Activated CD8-positive, alpha-beta T cell treated with anti-CD3 and anti-CD28 coated beads for 36 hours (primary cell): ENCODE measurements at places on chromosomes 1 and 21.

- DNase-seq: no peak
Observed at GRCh38 chr1:1427820-1428148, 6.7 kb upstream of the ANKRD65 start.

DNA sequence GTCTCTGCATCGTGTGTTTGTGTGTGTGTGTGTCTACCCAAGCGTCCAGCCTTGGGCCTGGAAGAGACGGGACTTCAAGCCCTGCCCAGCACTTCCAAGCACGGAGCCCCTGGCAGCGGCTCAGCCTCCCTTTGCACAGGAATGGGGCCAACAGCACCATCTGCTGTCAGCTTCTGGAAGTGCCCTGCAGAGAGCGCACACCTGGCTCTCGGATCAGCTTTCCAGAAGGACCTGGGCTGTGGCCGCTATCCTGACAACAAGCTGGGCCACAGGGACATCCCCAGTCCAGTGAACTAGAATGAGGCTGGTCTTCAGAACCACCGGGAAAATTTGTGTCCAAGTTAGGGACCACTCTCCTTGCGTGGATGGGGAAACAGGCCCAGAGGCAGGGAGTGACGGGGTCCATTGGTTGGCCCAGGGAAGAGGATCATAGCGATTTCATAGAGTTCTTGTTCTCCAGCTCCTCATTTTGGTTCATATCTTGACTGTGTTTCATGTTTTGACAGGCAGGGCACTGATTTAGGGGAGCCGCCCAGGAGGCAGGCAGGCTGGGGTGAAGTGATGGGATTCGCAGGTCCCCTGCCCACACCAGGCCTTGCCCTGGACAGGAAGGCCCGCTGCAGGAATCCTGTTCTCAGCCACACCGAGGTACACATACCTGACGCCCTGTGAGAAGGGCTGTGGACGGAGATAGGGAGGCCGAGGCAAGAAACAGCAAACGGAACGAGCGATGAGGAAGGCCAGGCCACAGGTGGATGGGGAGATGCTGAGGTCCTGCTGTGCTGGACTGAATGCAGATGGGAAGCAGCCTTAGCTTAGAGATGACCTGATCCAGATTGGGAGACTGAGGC, 38.4 kb downstream of the TAS1R2 start:
- DNase-seq: peak; percentile 74

GRCh38 chr1:8329439-8329838, 11.5 kb downstream of the SLC45A1 start:
- no peak for DNase-seq

- DNase-seq: no peak
Observed at GRCh38 chr1:20588634-20589225, at the start of gene CDA. TSS of gene CDA (plus strand) at chr1:20589097. CDS start at chr1:20589130, 33 bp downstream.

GRCh38 chr1:42336978-42337377, 1.9 kb upstream of the FOXJ3 start:
- no peak for DNase-seq

DNA sequence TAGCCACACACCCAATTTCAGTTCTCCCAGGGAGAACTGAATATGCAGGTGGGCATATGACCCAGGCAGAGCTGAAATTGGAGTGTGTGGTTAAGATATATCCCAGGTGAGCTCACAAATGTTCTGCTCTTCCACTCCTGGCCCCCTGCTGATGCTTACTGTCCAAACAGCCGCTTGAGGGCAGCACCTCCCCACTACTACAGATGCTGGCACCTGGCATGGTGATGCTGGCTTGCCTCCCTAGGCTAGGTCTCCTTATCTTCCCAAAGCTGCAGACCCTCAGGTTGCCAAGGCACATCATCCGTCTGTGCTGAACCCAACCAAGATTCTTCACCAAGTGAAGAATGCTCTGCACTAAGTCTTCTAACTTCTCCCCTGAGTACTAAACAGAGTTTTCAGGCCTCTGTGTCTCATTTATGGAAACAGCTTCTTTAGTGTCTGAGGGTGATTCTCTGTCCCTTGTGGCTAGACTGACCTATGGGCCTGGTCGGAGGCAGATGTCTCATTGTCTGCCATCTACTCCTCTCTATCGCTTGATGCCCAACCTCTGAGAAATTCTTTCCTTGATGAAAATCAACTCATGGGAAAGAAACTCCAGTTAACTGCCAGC, 27.2 kb downstream of the XCL1 start:
- peak; percentile 84 for DNase-seq

DNA sequence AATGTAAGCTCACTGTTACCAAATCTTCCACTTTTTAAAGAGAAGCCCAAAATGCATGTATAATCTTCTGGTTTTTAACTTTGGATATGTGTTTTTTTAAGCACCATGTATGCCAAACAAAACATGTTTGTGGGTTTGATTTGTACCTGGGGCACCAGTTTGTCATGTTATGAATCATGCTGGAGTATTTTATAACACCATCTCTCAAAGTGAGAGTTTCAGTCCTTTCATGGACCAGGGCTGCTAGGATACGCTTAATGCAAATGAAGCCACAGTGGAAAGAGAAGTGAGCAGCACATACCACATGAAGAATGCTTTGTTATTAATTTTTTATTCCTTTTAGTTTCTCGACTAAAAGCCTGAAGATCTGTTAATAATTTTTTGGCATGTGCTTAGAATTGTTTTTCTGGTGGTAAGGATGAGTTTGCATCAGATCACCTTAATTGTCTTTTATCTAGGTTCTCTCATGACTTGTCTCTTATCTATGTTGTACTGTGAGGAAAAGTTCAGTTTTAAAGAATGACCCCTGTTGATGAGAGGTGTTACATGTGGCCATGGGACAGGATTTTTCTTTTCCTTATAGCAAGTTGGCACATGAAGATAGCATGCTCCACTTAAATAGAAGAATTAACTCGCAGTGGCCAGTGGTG, 2.0 kb upstream of the RABGAP1L start:
- peak; percentile 76 for DNase-seq

- no peak for DNase-seq
Observed at GRCh38 chr1:114959423-114959822, 70.2 kb upstream of the TSHB start.

DNA sequence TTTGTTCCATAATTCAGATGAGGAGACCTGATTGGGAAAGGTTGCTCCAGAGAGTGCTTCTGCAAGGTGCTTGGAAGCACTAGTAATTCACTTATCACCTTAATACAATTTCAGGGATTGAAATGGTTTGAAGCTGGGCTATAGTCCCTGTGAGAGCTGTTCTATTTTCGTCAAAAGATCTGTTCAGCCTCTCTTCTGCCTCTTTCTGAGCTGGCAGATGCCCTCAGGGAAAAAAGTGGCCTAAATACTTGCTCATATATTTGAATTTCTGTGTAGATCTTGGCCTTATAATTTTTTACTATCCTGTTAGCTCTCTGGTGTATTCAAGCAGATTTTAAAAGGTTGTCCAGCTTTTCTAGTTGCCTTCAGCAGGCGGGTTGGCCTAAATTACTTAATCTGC, 22.3 kb downstream of the C1orf146 start:
- no peak for DNase-seq

GRCh38 chr1:246579818-246580217, 13.6 kb downstream of the CNST start:
- DNase-seq: no peak

GRCh38 chr1:89610457-89611011, 22.4 kb upstream of the LRRC8C start:
- DNase-seq: peak; percentile 65

- no peak for DNase-seq
Observed at GRCh38 chr21:40011371-40011770, 144.1 kb downstream of the PCP4 start.

DNA sequence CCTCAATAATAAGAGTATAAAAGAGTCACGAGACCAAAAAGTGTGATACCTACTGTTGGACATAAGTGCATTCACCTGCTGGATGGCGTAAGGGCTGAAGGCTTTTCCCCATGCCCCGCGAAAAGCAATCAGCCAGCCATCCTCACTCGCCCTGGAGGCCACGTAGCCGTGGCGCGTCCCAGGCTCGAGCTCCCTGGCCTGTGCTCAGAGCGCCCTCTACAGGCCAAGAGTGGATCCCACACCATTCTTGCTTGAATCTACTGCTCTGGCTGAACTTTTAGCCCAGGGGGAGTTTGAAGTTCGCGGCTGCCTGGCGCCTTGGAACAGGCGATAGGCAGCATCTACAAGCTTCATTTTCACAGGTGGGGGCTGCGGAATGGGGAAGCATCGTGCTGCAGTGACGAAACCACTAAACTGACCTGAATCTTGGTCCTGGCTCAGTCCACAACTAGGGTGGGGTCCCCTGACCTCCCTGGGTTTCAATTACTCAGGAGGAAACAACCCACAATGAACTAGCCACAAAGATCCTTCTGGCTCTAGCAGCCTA, 70.3 kb upstream of the SERBP1 start:
- peak; percentile 95 for DNase-seq

- DNase-seq: no peak
Observed at GRCh38 chr1:168455764-168456163, 88.0 kb downstream of the XCL2 start.

DNA sequence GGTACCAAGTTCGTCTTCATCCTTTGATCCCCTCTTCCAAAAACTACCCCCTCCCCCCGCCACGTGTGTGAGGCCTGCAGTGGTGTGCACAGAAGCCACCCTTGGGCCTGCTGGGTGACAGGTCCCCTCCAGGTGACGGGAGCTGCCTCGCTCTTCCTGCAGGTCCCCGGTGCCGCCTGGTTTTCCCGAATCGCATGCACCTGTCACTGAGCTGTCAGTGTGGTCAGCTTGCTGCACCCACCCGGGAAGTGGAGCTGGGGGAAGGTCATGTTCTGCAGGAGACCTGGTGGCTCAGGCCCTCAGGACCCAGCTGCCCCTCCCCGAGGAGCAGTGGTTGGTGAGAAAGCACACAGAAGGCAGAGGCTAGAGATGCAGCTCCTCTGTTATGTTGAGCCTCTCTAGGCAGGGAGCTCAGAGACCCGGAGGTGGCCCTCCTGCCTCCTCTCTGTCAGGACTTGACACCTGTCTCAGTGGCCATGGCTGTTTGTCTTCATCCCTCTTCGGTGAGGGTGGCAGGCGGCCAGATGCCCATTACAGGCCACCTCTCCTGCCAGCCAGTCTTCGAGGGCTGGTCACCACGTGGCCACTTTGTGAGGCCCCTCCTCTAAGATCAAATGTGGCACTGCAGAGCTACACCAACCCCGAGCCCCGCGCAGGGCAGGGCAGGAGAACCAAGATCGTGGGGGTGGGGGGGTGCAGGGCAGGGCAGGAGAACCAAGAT, 60.9 kb downstream of the SKI start:
- DNase-seq: no peak

DNA sequence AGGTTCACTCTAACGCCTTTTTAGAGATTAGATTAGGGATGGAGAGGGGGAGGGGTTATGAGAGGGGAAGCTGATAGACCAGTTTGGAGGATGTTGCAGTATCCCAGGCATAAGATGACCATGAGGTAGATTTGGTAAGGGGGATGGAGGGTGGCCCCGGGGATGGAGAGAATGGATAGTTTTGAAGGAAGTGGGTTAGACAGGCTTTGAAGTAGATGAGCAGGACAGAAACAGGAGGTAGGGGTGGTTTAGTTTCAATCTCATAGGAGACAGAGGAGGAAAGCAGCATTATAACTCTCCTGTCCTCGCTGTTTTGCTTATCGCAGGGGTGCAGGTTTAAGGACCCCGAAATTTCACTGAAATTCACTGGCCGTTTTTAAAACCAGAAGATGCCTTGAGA, 11.8 kb downstream of the UBIAD1 start:
- no peak for DNase-seq

DNA sequence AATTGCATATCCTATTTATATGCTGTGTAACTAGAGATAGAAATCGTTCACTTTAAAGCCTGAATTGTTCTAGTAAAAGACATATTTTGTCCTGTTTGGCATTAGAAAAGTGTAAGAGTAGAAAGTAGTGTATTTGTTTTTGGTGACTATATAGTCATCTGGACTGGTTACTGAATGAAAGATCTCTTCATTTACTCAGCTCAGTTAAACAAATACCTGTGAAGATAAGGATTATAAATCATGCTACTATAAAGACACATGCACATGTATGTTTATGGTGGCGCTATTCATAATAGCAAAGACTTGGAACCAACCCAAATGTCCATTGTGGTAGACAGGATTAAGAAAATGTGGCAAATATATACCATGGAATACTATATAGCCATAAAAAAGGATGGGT, 125.1 kb downstream of the PLA2G4A start:
- no peak for DNase-seq

GRCh38 chr1:27481994-27482620, 7.9 kb downstream of the WASF2 start:
- no peak for DNase-seq

DNA sequence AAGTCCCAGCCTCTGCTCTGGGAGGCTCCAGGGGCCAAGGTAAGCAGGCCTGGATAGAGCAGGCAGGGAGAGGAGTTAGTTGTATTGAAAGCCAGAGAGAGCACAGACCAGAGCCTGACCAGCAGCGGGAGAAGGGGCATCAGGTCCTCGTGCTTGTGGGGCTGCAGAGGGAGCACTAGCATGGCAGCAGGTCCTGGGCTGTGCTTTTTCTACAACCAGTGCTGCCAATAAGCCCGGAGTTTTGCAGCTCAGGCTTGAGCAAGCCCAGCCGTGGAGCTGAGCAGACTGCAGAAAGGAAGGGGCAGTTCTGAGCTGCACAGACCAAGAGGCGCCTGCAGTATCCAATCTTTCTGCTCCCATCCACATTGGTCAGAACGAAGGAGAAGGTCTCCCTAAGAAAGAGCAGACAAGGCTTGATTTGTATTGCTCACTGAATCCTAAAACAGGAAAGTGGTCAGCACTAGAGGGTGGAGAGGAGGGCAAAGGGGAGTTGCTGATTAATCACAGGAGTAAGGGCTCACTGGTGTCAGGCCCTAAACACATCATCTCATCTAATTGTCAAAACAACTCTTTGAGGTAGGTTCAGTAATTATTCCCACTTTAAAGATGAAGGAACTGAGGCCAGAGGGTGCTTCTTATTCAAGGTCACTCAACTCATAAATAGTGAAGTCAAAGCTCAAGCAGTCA, 2.7 kb downstream of the DENND2D start:
- DNase-seq: peak; percentile 72

DNA sequence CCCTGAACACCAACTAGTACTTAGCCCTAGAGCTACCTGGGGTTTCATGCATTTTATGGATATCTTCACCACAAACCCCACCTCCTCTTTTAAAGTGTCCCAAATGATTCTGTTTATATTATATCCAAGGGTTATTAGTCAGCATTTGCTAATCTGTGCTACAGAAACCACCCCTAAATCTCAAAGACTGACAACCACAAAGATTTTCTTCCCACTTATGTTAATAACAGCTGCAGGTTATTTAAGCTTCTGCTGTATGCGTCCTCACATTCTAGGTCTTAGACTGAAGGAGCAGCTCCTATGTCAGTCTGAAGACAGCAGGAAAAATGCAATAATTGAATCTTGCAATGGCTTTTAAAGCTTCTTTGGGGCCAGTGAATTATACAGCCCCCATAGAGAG, 11.2 kb upstream of the PHC2 start:
- no peak for DNase-seq
